NCI-H1092 treated with DMSO at 0.1 percent for 48 hours (cell line): ENCODE measurements at places on chromosomes 11 and 22.
A peak's percentile ranks its signal among the peaks of the same experiment; 100 is the strongest.

- no peak for DNase-seq
Measured at GRCh38 chr22:17823964-17824363, 49.7 kb upstream of the BID start.

GRCh38 chr11:45431046-45432018 is 145.2 kb upstream of the SYT13 start:
- DNase-seq, result no peak

- DNase-seq, result peak; percentile 29
Measured at GRCh38 chr22:48254311-48254873, 1491.9 kb downstream of the TBC1D22A start.

DNA sequence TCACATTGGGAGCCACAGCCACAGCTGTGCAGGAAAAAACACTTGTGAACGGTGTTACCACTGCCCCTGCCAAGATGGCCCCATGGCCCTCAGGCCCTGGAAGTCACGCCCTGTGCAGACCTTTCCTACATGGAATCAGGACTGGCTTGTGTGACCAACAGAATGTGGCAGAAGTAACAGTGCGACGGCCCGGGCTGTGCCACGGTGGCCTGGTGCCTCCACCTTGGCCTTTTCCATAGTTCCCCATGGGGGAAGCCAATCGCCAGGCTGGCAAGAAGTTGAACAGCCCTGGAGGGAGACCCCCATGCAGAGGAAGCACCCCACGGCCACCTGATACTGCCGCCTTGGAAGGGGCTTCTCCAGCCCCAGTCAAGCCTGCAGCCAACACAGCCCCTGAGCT is 48.0 kb downstream of the DHCR7 start:
- no peak for DNase-seq

DNA sequence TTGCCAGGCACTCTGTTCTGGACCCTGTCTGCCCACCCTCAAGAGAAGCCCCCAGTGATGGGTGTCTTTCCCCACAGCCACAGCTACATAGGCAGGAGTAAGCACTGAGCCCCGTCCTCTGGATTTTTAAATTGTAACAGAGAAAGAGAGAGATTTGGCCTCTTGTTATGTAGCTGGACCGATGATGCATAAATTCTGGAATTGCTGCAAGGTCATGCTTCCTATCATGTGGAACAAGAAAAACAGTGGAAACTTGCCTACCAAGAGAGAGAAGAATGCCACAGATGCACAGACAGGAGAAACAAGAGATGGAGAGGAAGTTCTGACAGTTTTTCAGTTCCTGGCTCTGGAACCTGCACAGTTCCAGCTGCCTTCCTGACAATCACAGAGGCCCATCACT is 150.2 kb downstream of the ETS1 start:
- DNase-seq, result no peak
